Fibroblast of upper back skin (primary cell): ENCODE measurements at places on chromosomes 3 and 15.

GRCh38 chr3:19190602-19191001, 42.3 kb downstream of the KCNH8 start:
- DNase-seq = no peak

GRCh38 chr3:120554812-120555606, 41.1 kb upstream of the NDUFB4 start:
- DNase-seq = peak; percentile 66

GRCh38 chr3:38039899-38040261, 872 bp downstream of the DLEC1 start:
- DNase-seq = peak; percentile 18

GRCh38 chr3:101219842-101220560, 100.4 kb downstream of the IMPG2 start:
- no peak for DNase-seq
